ENCODE measurements at places on chromosomes 4 and X. TPM values are rescaled to one million over a fixed set of nuclear protein-coding genes. Genes with fewer than 3 reads are reported as not detected.

XPNPEP2 gene
- 27.3 TPM for polyA plus RNA-seq

ASIC5 gene
- polyA plus RNA-seq, result not detected

NAP1L3 gene
- 5.1 TPM for polyA plus RNA-seq

PHEX gene
- polyA plus RNA-seq, result 0.31 TPM

ATP1B4 gene
- polyA plus RNA-seq, result not detected

CYBB gene
- polyA plus RNA-seq, result 4.1 TPM

TAF9B gene
- polyA plus RNA-seq, result 5.4 TPM

NDNF gene
- polyA plus RNA-seq, result 2.0 TPM

OTUD6A gene
- polyA plus RNA-seq, result not detected

HDX gene
- polyA plus RNA-seq, result not detected

SLITRK4 gene
- 0.12 TPM for polyA plus RNA-seq

CFAP47 gene
- polyA plus RNA-seq, result 0.07 TPM

CDKL5 gene
- polyA plus RNA-seq, result 0.27 TPM

CC2D2A gene
- polyA plus RNA-seq, result 1.6 TPM

FGFR3 gene
- 267 TPM for polyA plus RNA-seq

TRPC3 gene
- 0.09 TPM for polyA plus RNA-seq

DCAF8L2 gene
- not detected for polyA plus RNA-seq

PNMA5 gene
- polyA plus RNA-seq, result not detected

GYG2 gene
- polyA plus RNA-seq, result 6.7 TPM

RBM47 gene
- 111 TPM for polyA plus RNA-seq

CXCL6 gene
- 1.6 TPM for polyA plus RNA-seq

NUDT6 gene
- polyA plus RNA-seq, result 4.0 TPM

GPRIN3 gene
- polyA plus RNA-seq, result 1.4 TPM
